ENCODE measurements at places on chromosomes 2 and 18.

- H3K36me3 ChIP-seq, result no peaks in the 10 kb centered on the region
- H3K27me3 ChIP-seq, result no peaks in the 10 kb centered on the region
- no peak overlapping the region for H3K4me3 ChIP-seq
- no peak overlapping the region for H3K27ac ChIP-seq
- no peaks in the 10 kb centered on the region for H3K4me1 ChIP-seq
These were observed 12.3 kb upstream of the GPR17 start for GRCh38 chr2:127633556-127634065.

GRCh38 chr18:7809978-7810377 lies 242.9 kb downstream of the PTPRM start:
- no peaks in the 10 kb centered on the region for H3K36me3 ChIP-seq
- H3K4me1 ChIP-seq, result peaks cover 50% of the 10 kb centered on the region
- H3K4me3 ChIP-seq, result no peak overlapping the region
- peak overlapping the region; percentile 84 for H3K27ac ChIP-seq
- no peak for DNase-seq

DNA sequence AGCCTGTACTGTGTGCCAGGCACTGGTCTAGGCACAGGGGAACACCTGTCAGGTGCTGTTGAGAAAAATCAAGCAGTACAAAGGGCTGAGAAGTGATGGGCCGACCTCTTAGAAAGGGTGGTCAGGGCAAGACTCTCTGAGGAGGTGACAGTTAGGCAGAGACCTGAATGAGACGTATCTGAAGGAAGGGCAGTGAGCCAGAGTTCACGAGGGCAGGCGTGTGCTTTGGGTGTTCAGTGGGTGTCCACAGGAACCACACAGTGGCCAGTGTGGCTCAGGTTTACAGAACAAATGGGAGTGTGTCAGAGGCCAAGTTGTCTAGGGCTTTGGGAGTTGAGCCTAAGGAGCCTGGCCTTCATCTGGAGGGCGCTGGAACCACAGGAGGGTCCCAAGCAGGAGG lies 6.2 kb downstream of the ARMC9 start:
- no peak overlapping the region for H3K4me3 ChIP-seq
- no peaks in the 10 kb centered on the region for H3K4me1 ChIP-seq
- no peak for DNase-seq
- no peaks in the 10 kb centered on the region for H3K36me3 ChIP-seq
- no peaks in the 10 kb centered on the region for H3K27me3 ChIP-seq

GRCh38 chr18:2627821-2628276 lies 27.7 kb upstream of the SMCHD1 start:
- no peaks in the 10 kb centered on the region for H3K4me1 ChIP-seq
- no peak for DNase-seq
- H3K36me3 ChIP-seq, result no peaks in the 10 kb centered on the region
- no peak overlapping the region for H3K4me3 ChIP-seq

DNA sequence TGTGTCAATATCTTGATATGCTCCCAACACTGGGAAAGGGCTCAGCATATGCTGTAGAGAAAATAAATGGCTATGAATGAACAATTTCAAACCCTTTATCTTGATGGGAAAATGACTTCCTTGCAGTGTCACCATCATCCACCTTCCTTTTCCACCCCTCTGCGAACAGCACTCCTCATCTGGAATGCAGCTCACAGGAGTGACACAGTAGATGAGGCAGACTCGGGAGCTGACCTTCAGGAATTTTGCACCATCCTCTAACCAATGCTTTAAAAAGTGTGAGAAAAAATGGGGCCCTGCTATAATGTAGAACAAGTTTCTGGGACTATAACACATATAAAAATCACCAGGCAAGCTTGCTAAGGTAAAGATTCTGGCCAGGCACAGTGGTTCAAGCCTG lies 41.3 kb upstream of the YPEL5 start:
- H3K27me3 ChIP-seq, result no peaks in the 10 kb centered on the region
- no peak for DNase-seq
- H3K4me3 ChIP-seq, result no peak overlapping the region
- no peak overlapping the region for H3K27ac ChIP-seq
- no peaks in the 10 kb centered on the region for H3K4me1 ChIP-seq

DNA sequence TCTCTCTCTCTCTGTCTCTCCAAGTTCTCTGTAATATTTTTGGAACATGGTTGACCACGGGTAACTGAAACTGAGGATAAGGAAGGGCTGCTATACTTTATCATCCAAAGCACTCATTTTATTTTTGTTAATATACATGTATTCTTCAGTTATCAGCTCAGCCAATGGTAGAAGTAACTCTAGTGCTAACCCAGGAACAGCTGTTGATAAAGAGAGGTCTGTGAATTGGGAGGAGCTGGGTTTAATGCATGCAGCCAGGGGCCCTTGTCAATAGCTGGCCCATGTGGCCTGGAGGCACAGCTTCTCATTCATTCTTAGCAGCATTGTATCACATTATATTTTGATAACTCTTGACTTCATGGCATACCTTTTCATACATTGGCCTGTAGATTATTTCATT lies 401.6 kb downstream of the EPHA4 start:
- no peak for DNase-seq
- no peak overlapping the region for H3K4me3 ChIP-seq
- H3K36me3 ChIP-seq, result no peaks in the 10 kb centered on the region
- peaks cover 46% of the 10 kb centered on the region for H3K4me1 ChIP-seq
- no peak overlapping the region for H3K27ac ChIP-seq

DNA sequence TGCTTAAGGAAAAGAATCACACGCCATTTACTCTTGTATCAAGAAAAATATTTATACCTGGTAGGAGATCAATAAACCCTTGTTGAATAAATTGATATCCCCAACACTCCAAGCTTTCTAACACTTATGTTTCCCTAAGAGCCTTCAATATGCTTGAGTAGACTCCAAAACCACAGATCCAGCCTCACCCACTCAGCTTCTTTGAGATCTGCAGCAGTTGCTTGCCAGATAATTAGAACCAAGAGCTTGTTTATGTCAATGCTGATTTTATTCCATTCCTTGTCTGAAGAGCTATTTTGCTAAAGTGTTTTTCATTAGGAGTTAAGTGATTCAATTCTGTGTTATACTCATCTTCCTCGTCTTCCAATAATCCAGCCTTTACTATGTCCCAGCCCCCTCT lies 26.3 kb upstream of the CRIM1 start:
- peaks cover 4% of the 10 kb centered on the region for H3K27me3 ChIP-seq
- H3K27ac ChIP-seq, result no peak overlapping the region
- H3K4me3 ChIP-seq, result no peak overlapping the region

DNA sequence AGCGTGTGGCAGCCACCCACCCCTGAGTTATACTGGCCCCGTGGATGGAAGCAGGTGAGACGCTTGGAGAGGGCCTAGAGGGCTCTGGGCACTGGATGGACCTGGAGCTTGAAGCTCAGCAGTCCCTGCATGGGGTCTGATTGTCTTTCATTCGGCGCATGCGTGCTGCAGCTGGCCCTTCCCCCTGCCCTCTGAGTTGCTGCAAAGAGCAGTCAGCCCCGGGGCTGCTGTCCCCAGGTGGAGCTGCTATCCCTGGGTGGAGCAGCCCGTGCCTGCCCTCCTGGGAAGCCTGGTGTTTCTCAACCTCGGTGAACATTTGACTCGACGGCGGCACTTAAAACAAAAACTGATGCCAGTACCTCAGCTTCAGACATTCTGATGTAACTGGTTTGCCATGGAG lies 29.6 kb downstream of the IGFBP5 start:
- peaks cover 10% of the 10 kb centered on the region for H3K4me1 ChIP-seq
- H3K27me3 ChIP-seq, result peaks cover 3% of the 10 kb centered on the region
- peak overlapping the region; percentile 69 for H3K27ac ChIP-seq
- peaks cover 6% of the 10 kb centered on the region for H3K36me3 ChIP-seq
- DNase-seq, result peak; percentile 82

DNA sequence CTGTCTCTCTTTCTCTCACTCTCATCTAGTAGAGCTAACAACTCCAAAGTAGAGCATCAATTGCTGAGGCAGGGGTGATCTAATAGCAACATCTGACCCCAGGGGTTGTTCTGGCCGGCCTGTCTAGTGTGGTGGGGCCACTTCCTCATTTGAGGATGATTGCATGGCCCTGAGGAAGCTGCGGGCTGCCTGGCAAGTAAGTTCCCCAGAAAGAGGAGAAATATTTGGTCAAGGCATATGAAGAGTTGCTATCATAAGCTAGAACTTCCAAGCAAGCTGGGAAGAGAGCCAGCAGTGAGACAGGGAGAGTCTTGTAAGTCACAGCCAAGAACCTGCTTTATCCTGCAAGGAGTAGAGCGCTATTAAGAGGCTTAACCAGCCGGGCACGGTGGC lies 50.8 kb upstream of the TMEM87B start:
- no peak overlapping the region for H3K27ac ChIP-seq
- no peaks in the 10 kb centered on the region for H3K4me1 ChIP-seq

DNA sequence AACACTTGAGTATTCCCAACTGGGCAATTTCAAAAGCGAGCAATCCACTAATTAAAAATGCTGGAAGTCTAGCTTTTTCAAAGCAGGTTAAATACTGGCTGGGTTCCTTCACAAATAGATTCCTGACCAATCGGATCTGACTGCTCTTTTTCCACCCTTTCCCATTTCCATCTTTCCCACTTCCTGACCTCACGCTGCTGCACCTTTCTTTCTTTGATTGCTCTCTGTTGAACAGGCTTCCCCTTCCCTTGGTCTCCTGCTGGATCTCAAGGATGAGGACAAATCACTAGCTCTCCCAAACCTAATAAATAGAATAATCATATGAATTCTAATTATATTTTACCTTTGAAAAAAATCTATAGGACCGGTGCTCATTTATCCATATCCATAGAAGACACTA lies 121.2 kb downstream of the TCF4 start:
- peaks cover 10% of the 10 kb centered on the region for H3K4me1 ChIP-seq
- H3K36me3 ChIP-seq, result no peaks in the 10 kb centered on the region
- no peaks in the 10 kb centered on the region for H3K27me3 ChIP-seq
- no peak for DNase-seq

- H3K4me3 ChIP-seq, result peak overlapping the region; percentile 81
- H3K4me1 ChIP-seq, result peaks cover 25% of the 10 kb centered on the region
- peak; percentile 41 for DNase-seq
- no peaks in the 10 kb centered on the region for H3K27me3 ChIP-seq
- no peaks in the 10 kb centered on the region for H3K36me3 ChIP-seq
These were observed 2.0 kb downstream of the LIMS1 start for GRCh38 chr2:108536133-108536780.

- DNase-seq, result no peak
- H3K4me3 ChIP-seq, result no peak overlapping the region
- no peaks in the 10 kb centered on the region for H3K27me3 ChIP-seq
- no peaks in the 10 kb centered on the region for H3K36me3 ChIP-seq
- no peaks in the 10 kb centered on the region for H3K4me1 ChIP-seq
- H3K27ac ChIP-seq, result no peak overlapping the region
These were observed 338.3 kb downstream of the NBAS start for GRCh38 chr2:15222856-15223255.

DNA sequence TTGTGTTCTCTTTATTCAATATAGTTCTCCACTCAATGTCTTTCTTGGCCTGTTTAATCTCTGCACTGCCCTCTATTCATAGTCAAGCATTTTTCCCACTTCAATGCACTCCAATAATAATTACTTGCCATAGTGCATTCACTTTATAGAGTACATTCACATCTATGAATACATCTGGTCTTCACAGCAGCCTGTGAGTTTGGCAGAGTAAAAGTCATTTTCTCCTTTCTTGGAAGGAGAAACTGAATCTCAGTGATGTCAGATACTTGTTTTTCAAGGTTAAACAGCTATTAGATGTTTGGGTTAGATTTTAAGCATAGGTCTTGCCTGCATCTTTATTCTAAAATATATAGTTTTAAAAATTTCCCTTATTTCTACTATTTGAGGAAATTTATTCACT lies 373.2 kb downstream of the TRIB2 start:
- H3K36me3 ChIP-seq, result no peaks in the 10 kb centered on the region
- H3K27me3 ChIP-seq, result no peaks in the 10 kb centered on the region
- DNase-seq, result no peak
- no peak overlapping the region for H3K27ac ChIP-seq
- H3K4me1 ChIP-seq, result no peaks in the 10 kb centered on the region
- H3K4me3 ChIP-seq, result no peak overlapping the region

DNA sequence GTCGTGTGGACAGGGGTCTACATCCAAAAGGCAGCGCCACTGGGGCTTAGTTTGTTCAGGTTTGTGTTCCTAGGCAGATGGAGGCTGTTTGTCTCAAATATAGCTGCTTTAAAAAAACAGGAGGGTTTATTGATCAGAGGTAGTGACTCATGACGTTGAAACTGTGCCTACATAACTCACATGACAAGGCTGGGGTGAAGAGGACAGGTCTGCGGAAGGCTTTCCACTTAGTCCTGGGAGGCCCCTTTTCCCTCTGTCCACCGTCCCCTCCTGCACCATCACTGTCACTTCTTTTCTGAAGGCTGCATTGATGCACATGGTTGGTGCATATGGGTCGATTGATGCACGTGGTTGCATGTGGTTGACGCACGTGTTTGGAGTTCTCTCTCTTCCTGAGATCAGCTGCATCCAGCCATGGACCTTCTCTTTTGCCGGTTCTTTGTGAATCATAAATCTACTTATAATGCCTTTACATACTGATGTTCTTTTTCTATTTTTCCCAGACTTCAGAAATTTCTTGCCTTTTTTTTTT lies 10.9 kb downstream of the SH3RF3 start:
- H3K27ac ChIP-seq, result no peak overlapping the region
- H3K36me3 ChIP-seq, result no peaks in the 10 kb centered on the region
- no peaks in the 10 kb centered on the region for H3K4me1 ChIP-seq
- no peak overlapping the region for H3K4me3 ChIP-seq
- no peak for DNase-seq

GRCh38 chr2:48120759-48121242 lies 214.5 kb upstream of the FBXO11 start:
- no peak for DNase-seq
- H3K27ac ChIP-seq, result no peak overlapping the region
- H3K4me3 ChIP-seq, result no peak overlapping the region
- no peaks in the 10 kb centered on the region for H3K4me1 ChIP-seq
- H3K27me3 ChIP-seq, result no peaks in the 10 kb centered on the region

Data from cardiac muscle cell (in vitro differentiated cells and primary cell).